ENCODE measurements at places on chromosomes 16 and 17.

DNA sequence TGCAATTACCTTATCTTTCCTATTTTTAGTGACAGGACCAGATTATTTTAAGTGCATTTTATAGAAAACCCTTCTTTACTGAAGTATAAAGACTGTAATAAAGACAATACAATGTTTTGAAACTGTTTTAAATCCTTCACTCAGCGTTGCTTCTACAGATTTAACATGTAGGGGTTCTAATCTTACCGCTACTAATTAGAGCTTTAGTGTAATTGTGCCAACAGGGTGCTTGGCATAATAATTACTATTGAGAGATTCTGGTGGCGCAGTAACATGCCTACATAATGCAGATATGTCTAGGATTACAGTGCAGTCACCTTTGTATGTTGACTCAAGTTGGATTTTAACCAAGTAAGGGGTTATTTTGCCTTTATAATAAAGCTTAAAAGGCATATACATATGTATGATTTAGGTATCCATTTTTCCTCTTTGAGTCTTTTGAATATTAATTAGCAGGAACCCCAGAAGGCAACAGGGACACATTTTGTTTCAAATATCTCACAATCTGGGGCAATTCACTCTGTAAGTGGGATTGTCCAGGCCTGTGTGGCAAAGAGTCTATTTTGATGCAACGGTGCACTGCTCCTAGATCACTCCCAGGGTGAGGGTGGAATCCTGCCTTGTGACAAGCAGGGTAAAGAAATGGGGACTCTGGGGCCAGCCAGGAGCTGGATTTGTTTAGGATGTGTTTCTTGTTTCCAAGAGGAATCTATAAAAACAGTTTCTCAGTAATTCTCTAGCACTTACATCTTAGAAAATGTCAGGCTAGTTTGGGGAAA is 604.7 kb upstream of the SALL1 start:
- DNase-seq = no peak

GRCh38 chr17:76736349-76737081 is 616 bp downstream of the SRSF2 start:
- peak; percentile 69 for DNase-seq

- no peak for DNase-seq
Observed at GRCh38 chr16:75244225-75244809, 7.1 kb downstream of the BCAR1 start.

GRCh38 chr16:27723711-27724481 is 174.0 kb downstream of the KATNIP start:
- DNase-seq = no peak

- no peak for DNase-seq
Observed at GRCh38 chr17:45108051-45108450, 24.3 kb downstream of the PLCD3 start.

- peak; percentile 97 for DNase-seq
Observed at GRCh38 chr17:18158022-18158600, 25.5 kb upstream of the ALKBH5 start.

Data from activated CD4-positive, CD25-positive, alpha-beta regulatory T cell treated with anti-CD3 and anti-CD28 coated beads, Interleukin-2, amount 50 U/mL, for 72 hours (primary cell).